ENCODE measurements at places on chromosomes 5 and 9.

GRCh38 chr5:4989118-4989517 lies 151.0 kb upstream of the ADAMTS16 start:
- no peak for DNase-seq

GRCh38 chr5:76525956-76526355 lies 97.2 kb downstream of the F2RL2 start:
- DNase-seq, result no peak

DNA sequence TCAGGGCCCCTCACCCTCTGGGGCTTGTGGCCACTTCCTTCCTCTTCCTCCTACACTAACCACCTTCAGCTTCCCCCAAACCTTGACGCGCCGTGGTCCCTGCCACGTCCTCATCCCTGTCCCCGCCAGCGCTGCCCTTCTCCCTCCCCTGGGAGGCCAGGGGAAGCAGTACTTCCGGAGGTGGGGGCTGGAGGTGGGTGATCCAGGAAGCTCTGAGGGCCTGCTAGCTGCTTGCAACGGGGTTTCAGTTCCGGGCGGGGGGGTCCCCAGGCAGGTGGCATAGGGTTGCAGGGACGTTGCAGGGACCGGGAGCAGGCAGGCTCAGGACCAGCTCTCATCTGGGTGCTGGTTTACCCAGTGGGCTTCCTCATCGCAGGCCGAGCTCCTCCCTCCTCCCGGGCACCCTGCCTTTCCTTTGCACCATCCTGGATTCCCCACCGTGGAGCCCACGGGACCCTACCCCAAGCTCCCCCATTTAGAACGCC lies 70.0 kb downstream of the RXRA start:
- no peak for DNase-seq

- DNase-seq, result peak; percentile 15
Observed at GRCh38 chr5:74322944-74323343, 317.6 kb downstream of the ENC1 start.

DNA sequence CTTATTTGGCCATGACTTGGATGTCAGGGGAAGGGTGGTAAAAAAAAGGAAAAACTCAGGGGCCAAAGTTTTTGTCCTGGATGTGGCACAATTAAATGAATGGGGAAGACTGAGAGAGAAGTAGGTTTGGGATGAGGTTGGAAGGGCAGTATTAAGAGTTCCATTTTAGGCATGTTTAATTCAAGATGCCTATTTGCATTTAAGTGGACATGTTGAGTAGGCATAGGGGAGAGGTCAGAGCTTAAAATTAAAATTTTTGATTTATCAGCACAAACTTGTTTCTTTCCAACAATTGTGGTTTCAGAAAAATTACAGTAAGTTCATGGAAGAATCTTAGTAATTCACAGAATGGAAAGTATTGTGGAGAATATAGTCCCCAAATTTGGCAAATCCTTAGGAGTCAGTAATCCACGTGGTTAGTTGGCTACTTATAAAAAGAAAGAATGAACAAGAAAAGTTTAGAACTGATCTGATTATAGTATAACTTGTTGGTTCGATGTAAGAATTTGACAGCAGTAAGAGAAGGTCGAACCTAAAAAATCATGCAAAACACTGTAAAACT lies 265.9 kb downstream of the SAXO1 start:
- DNase-seq, result no peak

DNA sequence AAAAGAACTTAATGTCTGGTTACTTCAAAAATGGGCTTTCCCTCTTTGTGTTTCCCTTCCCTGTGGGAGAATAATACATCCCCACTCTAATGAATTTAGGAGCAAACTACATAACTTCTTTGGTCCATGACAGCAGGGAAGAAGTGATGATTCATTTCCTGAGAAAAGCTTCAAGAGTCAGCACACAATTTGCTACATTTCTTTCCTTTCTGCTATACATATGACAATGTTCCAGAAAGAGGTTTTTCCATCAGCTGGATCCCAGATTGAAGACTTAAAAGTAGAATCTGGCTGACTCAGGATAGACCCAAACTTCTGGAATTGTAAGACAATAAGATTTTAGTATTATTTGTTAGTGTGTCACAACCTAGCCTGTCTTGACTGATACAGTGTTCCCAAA lies 126.1 kb downstream of the DRD1 start:
- no peak for DNase-seq

DNA sequence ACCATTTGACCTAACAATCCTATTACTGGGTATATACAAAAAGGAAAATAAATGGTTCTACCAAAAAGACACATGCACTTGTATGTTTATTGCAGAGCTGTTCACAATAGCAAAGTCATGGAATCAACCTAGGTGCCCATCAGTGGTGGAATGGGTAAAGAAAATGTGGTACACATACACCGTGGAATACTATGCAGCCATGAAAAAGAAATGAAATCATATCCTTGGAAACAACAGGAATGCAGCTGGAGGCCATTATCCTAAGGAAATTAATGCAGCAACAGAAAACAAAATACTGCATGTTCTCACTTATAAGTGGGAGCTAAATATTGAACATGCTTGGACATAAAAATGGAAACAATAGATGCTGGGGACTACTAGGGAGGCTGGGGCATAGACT lies 534.1 kb upstream of the SGCD start:
- DNase-seq, result no peak

GRCh38 chr9:12719431-12719830 lies 26.2 kb downstream of the TYRP1 start:
- DNase-seq, result peak; percentile 52

- DNase-seq, result no peak
Observed at GRCh38 chr9:107478805-107479204, 10.8 kb downstream of the KLF4 start.

DNA sequence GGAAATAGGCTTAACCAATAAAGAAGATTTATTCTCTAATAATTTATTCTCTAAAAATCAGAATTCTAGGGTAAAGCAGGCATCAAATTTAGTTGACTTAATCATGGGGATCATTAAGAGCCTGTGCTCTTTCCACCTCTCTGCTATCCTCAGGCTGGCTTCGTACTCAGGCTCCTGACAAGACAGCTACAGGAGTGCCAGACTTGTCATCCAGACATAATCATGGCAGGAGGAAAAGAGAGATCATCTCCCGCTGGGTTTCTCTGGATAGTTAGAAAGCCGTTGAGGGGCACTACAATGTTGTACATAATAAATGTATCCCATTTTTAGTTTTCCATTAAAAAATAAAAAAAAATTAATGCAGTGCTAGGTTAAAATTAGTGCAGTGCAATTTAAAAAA lies 171.9 kb downstream of the SEC61B start:
- no peak for DNase-seq

DNA sequence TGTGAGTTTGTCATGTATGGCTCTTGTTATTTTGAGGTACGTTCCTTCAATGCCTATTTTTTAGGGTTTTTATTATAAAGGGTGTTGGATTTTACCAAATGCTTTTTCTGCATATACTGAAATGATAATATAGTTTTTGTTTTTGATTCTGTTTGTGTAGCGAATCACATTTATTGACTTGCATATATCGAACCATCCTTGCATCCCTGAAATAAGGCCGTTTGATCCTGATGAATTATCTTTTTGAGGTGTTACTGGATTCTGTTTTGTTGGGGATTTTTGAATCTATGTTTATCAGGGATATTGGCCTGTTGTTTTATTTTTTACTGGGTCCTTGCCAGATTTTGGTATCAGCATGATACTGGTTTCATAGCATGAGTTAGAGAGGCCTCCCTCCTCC lies 25.9 kb downstream of the SELENOP start:
- DNase-seq, result no peak

DNA sequence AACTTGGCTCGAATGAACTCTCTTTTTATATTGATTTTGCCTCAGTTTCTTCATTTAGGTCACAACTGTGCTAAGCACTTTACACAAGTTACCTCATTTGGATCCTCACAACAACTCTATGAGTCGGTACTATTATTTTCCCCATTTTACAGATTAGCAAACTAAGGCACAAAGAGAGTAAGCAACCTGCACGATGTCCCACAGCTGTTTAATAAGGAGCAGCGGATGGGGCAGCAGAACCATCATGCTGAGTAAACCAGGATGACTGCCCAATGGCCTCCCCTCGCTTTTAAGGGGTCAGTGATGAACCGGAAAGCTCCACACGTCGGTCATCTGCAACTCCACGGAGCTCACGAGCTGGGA lies 607 bp downstream of the PRELID2 start:
- DNase-seq, result no peak

DNA sequence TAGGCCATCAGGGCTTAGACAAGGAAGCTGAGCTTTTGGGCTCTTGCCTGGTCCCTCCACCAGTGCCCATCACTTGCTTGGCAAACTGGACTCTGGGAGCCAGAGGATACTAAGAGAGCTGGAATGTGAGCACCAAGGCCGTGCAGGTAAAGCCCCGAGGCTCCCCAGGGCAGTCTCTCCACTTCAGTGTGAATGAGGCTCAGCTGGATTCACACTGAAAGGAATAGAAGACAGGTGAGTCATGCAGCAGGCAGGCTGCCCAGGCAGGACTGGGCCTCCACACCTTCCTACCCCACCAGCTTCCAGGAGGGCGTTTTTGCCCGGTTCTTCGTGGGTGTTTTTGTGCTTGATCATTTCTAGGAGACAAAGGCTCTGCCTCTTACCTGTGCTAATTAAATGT lies 7.3 kb upstream of the CTSV start:
- DNase-seq, result peak; percentile 80

- peak; percentile 53 for DNase-seq
Observed at GRCh38 chr9:129336130-129336528, 158.1 kb upstream of the IER5L start.

- peak; percentile 51 for DNase-seq
Observed at GRCh38 chr5:68898951-68899471, 194.8 kb upstream of the SLC30A5 start.

- no peak for DNase-seq
Observed at GRCh38 chr5:40828690-40829661, 6.0 kb downstream of the RPL37 start.

DNA sequence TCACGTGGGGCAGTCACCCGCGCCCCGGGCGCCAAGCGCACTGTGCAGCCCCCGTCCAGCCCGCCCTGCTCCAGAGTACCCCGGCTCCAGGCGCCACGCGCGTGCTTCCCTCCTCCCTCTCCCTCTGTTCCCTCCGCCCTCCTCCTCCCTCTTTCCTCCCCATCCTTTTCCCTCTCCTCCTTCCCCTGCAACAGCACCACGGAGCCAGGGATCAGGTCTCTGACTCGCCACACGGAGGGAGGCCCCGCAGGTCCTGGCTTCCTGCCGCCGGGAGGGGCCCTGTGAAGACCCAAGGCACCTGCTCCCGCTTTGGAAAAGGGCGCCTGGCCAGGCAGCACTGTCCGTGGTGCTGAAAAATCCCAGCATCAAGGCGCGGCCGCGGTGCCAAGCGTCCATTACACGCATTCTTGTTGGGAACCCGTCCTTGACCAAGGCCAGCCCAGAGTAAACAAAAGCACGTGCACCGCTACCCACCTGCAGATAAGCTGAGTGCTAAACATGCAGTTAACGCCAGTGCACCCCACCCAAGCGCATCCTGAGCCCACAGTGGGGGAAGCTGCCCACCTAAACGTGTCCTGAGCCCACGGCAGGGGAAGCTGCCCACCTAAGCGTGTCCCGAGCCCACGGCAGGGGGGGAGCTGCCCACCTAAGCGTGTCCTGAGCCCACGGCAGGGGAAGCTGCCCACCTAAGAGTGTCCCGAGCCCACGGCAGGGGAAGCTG lies 21.7 kb downstream of the SLC6A18 start:
- DNase-seq, result peak; percentile 91

GRCh38 chr5:123286891-123287290 lies 136.3 kb downstream of the CEP120 start:
- DNase-seq, result no peak

GRCh38 chr9:26811106-26811505 lies 81.5 kb downstream of the CAAP1 start:
- DNase-seq, result no peak

GRCh38 chr5:128674837-128675446 lies 136.9 kb upstream of the FBN2 start:
- peak; percentile 75 for DNase-seq

DNA sequence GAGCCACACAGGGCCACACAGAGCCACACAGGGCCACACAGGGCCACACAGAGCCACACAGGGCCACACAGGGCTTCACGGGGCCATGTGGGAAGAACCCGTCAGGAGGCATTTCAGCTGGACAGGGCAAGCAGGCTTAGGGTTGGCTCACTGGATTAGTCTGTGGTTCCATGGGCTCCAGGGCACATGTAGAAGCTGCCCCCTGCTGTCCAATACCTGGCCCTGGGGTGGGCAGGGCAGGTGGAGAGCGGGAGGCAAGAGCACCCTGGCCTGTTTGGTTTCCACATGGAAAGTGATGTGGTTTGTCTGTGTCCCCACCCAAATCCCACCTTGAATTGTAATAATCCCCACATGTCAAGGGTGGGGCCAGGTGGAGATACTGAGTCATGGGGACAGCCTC lies 16.4 kb upstream of the LPCAT1 start:
- no peak for DNase-seq

GRCh38 chr9:105290418-105290817 lies 46.0 kb downstream of the SLC44A1 start:
- no peak for DNase-seq

- DNase-seq, result peak; percentile 76
Observed at GRCh38 chr5:78537821-78538220, 110.8 kb downstream of the LHFPL2 start.

- DNase-seq, result no peak
Observed at GRCh38 chr9:3698076-3698475, 172.3 kb upstream of the RFX3 start.

DNA sequence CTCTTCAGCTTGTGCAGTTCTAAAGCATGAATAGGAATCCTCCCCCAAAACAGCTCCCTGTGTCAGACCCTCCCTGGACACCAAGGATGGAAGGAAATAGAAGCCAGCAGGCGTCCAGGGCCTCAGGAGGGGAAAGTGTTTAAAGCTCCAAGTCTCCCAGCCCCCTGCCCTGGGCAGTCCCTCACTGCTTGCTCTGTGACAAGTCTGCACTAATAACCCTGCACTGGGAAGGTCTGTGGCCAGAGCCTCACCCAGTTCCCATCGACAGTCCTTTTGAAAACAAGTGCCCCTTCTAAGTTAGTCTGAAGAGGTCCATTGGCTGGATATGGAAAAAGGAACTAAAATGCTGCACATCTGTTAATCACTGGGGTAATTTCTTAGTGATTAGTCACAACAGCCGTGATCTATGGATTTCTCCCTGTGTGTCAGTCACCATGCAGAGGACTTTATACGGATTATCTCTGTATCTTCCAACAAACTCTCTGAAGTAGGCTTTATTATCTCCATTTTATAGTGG lies 195.3 kb downstream of the FBXL7 start:
- DNase-seq, result no peak

DNA sequence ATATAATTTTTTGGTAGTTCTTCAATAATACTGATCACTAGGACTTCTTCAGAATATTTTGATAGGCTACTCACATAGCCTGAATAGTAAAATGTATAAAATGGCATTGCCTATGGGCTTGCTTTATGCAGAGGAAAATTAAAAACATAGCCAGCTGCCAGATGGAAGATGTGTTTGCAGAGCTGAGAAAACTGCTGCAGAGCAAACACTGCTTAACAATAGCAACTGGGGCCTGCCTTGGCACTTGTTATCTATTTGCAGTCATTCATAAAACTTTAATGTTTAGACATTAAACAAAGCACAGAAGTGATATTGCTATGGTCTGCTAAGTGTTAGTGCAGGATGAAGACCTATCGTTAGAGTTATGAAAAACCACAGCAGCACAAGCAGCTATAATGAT lies 151.5 kb upstream of the SMC2 start:
- DNase-seq, result no peak

All from GM23338 (cell line).